Activated CD8-positive, alpha-beta T cell treated with anti-CD3 and anti-CD28 coated beads for 36 hours (primary cell): ENCODE measurements at places on chromosomes 5 and 9.

- peak; percentile 12 for DNase-seq
- peaks cover 16% of the 10 kb centered on the region for H3K4me1 ChIP-seq
Observed at GRCh38 chr5:173786286-173787187, 101.6 kb upstream of the CPEB4 start.

DNA sequence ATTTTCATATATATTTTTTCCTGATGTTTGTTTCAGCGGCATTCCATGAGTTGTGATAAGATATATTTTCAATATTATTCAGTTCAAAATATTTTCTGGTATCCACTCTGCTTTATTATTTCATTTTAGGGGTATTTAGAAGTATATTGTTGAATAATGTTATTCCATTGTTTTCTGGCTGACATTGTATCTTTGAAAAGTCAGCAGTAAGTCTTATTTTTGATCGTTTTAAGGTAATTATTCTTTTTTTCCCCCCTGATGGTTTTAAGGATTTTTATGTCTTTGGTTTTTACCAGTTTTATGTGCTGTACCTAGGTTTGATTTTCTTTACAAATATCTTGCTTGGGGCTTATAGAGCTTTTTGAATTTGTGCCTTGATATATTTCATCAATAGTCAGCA is 6.6 kb upstream of the GLRA1 start:
- H3K36me3 ChIP-seq = no peaks in the 10 kb centered on the region
- H3K27me3 ChIP-seq = peaks cover 4% of the 10 kb centered on the region

DNA sequence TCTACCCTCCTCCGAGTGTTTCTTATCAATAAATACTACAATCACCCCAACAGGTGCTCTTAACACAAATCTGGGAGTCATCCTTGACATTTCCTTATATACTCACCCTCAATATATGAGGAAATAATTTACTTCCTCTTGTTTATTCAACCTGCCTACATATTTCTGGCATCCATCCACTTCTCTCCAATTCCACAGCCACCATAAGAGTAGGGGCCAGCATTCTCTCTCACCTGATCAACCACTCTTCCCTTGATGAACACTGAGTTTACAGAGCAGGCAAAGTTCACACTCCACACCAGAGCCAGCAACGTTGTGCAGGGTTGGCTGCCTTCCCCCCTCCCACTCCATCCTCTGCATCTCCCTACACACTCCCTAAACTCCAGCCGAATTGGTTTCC is 904.3 kb upstream of the DMAC1 start:
- no peaks in the 10 kb centered on the region for H3K4me1 ChIP-seq
- DNase-seq = no peak
- peaks cover 2% of the 10 kb centered on the region for H3K27me3 ChIP-seq
- no peaks in the 10 kb centered on the region for H3K36me3 ChIP-seq
- H3K4me3 ChIP-seq = no peak overlapping the region
- H3K27ac ChIP-seq = no peak overlapping the region

DNA sequence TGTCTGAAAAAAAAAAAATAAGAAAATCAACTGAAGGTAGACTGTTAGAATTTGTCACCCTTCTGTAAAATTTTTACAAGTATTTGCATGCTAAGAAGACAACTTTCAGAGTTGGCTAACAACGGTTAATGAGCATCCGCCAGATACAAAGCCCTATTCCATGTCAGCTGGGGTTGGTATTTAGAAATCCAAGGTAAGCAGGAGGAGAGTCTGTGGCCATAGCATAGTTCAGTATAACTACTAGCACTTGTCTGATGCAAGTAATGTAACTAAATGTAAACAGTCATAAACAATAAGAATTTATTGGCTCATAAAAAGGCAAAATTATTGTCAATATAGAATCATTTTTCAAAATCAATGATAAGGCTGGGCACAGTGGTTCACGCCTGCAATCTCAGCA is 45.7 kb upstream of the KDM4C start:
- H3K36me3 ChIP-seq = no peaks in the 10 kb centered on the region
- no peak for DNase-seq
- H3K4me1 ChIP-seq = peaks cover 4% of the 10 kb centered on the region

GRCh38 chr9:16341177-16341576 is 529.3 kb downstream of the BNC2 start:
- no peaks in the 10 kb centered on the region for H3K36me3 ChIP-seq
- no peak overlapping the region for H3K4me3 ChIP-seq
- H3K27ac ChIP-seq = no peak overlapping the region

DNA sequence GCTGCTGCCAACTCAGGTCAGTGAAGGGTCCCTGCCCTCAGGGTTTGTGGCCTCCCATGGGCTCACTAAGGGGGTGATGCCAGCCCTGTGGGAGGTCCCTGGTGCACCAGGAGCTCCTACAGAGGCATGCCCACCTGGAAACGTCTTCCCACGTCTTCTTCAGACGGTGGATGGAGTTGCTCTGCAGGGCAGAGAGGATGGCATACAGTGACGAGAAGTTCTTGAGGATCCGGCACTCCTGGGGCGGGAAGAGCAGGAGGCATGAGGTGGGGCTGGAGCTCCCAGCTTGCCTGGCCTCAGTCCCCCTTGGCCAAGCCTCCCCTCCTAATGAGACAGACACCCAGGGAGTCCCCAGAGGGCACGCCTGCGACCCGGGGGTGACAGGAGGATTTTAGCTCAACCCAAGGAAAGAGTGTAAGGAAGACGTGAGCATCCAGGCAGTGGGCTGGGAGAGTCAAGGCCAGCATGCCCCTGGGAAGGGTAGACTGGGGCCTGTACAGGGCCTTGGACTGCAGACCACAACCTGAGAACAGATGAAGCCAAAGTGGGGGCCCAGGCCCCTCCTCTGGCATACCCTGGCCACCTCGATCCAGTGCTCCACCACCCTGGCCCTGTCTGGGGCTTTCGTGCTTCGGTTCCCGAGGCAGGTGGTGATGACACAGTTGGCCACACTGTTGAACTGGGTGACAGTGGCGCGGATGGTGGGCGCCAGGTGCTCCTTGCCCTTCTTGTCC is 14.4 kb downstream of the RALGDS start:
- DNase-seq = no peak
- peaks cover 42% of the 10 kb centered on the region for H3K36me3 ChIP-seq
- H3K4me3 ChIP-seq = no peak overlapping the region
- no peaks in the 10 kb centered on the region for H3K27me3 ChIP-seq
- no peak overlapping the region for H3K27ac ChIP-seq

DNA sequence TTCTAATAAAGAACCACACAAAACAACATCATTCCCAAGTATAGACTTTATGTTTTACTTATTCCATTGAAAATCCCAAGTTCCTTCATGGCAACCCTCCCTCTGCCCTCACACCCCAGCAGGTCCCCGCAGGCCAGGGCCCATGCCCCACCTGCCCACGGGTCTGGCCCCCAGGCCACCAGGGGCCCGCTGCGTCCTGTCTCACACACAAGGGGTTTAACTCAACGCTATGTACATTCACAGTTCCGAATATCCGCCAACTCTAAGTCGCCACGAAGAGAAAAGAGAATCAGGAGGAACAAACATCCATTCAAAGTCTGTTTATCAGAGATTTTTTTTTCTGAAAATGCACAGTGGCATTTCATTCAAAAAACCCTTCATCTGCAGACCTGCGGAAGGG is 16.2 kb upstream of the SLC6A3 start:
- no peaks in the 10 kb centered on the region for H3K4me1 ChIP-seq
- H3K27ac ChIP-seq = no peak overlapping the region
- H3K27me3 ChIP-seq = no peaks in the 10 kb centered on the region
- peaks cover 39% of the 10 kb centered on the region for H3K36me3 ChIP-seq

DNA sequence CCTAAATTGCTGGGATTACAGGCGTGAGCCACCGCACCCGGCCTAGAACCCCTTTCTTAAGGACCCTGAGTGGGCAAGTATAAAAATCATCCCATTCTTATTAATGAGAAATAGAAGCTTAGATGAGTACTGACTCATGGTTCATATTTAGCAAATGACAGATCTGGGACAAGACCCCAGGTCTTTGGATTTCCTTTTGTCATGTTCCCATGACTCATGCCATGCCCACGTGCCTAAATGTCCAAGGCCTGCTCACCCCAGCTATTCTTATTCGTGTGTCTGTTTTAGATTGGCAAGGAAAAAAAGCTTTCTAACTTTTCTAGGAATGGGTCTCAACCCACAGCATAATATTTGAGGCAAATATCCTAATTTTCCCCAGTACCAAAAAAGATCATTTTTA is 57.7 kb upstream of the RPS23 start:
- no peaks in the 10 kb centered on the region for H3K4me1 ChIP-seq
- DNase-seq = no peak
- H3K4me3 ChIP-seq = no peak overlapping the region

GRCh38 chr9:134066913-134067851 is 644 bp downstream of the BRD3 start:
- H3K27me3 ChIP-seq = peaks cover 14% of the 10 kb centered on the region
- peaks cover 33% of the 10 kb centered on the region for H3K4me1 ChIP-seq
- peak overlapping the region; percentile 89 for H3K4me3 ChIP-seq
- H3K27ac ChIP-seq = peak overlapping the region; percentile 95
- peaks cover 1% of the 10 kb centered on the region for H3K36me3 ChIP-seq

GRCh38 chr5:82158755-82159413 is 119.3 kb downstream of the RPS23 start:
- H3K27me3 ChIP-seq = no peaks in the 10 kb centered on the region
- no peak overlapping the region for H3K27ac ChIP-seq
- H3K4me3 ChIP-seq = no peak overlapping the region
- peaks cover 3% of the 10 kb centered on the region for H3K4me1 ChIP-seq
- no peak for DNase-seq

- H3K27ac ChIP-seq = no peak overlapping the region
- H3K4me1 ChIP-seq = no peaks in the 10 kb centered on the region
- no peak for DNase-seq
- no peaks in the 10 kb centered on the region for H3K36me3 ChIP-seq
Observed at GRCh38 chr5:43416803-43417394, 4.7 kb upstream of the CCL28 start.

DNA sequence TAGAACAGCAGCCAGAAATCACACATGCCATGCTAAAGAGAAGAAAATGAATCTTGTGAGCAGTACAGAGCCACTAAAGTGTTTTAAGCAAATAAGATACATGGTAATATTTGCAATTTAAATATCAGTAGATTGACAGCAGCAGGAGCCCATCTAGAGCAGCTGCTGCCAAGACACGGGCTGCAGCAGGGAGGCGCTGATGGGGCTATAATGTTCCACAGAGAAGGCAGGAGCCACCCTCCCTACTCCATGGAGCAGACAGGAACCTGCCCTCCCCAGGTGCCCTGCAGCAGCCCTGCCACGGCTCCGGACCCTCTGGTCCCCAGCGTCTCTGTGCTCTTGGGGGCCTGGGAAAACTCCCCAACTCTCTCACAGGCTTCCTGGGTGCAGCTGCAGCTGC is 224.1 kb upstream of the ISL1 start:
- no peak overlapping the region for H3K4me3 ChIP-seq
- no peak overlapping the region for H3K27ac ChIP-seq
- DNase-seq = no peak
- H3K4me1 ChIP-seq = no peaks in the 10 kb centered on the region
- H3K27me3 ChIP-seq = no peaks in the 10 kb centered on the region

DNA sequence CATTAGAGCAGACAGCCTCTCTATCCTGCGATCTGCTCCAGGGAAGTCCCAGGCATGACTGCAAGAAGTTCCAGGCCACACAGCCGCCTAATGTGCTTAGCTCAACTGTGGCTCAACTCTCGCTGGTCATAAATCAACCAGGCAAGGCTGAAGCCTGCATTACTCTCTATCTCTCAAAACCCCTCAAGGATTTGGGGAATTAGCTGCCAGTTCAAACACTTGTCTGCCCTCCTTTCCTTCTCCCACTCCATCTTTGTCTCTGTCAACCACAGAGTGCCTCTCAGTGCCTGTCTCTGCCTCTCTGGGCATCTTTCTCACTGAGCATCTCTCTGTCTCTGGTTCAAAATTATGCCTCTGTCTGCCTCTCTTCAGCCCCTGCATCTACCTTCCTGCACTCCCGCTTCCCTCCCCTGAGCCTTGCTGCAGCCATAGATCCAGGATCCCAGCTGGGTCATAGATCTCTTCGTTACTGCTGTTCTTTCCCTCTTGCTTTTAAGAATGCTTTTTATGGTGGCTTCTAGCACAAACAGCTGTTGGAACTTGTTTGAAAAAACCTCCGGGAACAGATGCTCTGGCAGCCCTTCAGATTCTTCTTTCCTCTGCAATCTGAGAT is 27.9 kb upstream of the GALNT10 start:
- H3K36me3 ChIP-seq = no peaks in the 10 kb centered on the region
- H3K4me1 ChIP-seq = no peaks in the 10 kb centered on the region
- H3K27ac ChIP-seq = no peak overlapping the region
- H3K27me3 ChIP-seq = peaks cover 29% of the 10 kb centered on the region

DNA sequence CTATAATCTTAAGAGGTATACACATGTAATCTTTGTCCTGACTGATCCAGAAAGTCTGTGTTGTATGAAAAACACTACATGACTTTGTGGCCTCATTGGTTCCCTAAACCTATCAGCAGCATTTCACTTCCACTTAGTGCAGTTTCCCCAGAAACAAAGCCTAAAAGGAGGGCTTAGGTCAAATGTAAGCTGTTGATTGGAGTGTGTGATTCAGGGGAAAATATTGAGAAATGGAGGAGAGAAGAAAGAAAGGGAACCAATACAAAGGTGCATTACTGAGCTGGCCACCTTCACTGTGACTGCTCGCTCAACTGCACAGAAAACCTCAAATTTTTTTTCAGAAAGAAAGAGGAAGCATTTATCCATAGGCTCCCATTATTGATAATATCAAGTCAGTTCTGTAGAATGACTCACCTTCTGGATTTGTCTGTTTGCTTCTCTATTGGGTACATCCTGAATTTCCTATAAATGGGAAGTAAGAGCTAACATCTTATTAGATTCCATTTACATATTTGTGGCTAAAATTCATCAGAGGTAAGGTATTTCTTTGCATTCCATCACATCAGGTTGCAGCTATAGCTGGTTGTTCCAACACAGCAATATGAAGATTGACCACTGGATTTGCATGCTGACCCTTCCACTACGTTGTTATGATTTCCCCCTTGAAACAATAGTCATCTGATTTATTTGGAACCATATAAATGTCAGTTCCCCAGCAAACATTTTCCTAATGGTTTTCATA is 10.3 kb upstream of the FST start:
- H3K4me1 ChIP-seq = no peaks in the 10 kb centered on the region
- H3K4me3 ChIP-seq = no peak overlapping the region
- DNase-seq = no peak
- H3K27ac ChIP-seq = no peak overlapping the region

GRCh38 chr5:5954275-5954598 is 424.1 kb downstream of the MED10 start:
- DNase-seq = no peak
- no peaks in the 10 kb centered on the region for H3K36me3 ChIP-seq
- peaks cover 6% of the 10 kb centered on the region for H3K27me3 ChIP-seq
- H3K27ac ChIP-seq = no peak overlapping the region
- H3K4me1 ChIP-seq = no peaks in the 10 kb centered on the region

DNA sequence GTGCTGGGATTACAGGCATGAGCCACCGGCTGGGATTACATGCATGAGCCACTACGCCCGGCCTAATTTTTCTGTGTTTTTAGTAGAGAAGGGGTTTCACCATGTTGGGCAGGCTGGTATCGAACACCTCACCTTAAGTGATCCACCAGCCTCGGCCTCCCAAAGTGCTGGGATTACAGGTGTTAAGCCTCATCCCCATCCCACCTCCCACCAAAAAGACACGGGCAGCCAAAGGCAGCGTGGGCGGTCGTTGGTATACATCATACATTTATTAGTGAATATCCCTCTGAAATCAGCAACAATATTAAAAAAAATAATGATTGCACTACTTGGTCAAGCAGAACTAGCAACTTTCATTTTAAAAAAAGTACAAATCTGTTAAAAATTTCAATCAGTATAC is 10.7 kb downstream of the RNF44 start:
- peaks cover 31% of the 10 kb centered on the region for H3K4me1 ChIP-seq
- H3K4me3 ChIP-seq = no peak overlapping the region
- H3K27me3 ChIP-seq = no peaks in the 10 kb centered on the region
- no peak for DNase-seq
- H3K27ac ChIP-seq = no peak overlapping the region
- H3K36me3 ChIP-seq = peaks cover 24% of the 10 kb centered on the region

- no peaks in the 10 kb centered on the region for H3K36me3 ChIP-seq
- H3K4me1 ChIP-seq = no peaks in the 10 kb centered on the region
- H3K4me3 ChIP-seq = no peak overlapping the region
- H3K27me3 ChIP-seq = peaks cover 1% of the 10 kb centered on the region
- DNase-seq = no peak
Observed at GRCh38 chr5:36378551-36378950, 76.8 kb upstream of the RANBP3L start.
